Osteocyte (in vitro differentiated cells): ENCODE measurements at places on chromosomes 6 and 20. TPM values are rescaled to one million over a fixed set of nuclear protein-coding genes. Genes with fewer than 3 reads are reported as not detected.

PACSIN1 gene
- not detected in 2 replicates for total RNA-seq

RIPPLY2 gene
- total RNA-seq = not detected in 2 replicates

GLP1R gene
- total RNA-seq = not detected in 2 replicates

AVP gene
- not detected in 2 replicates for total RNA-seq

EFCAB8 gene
- total RNA-seq = 0.64 and 0.97 TPM in 2 replicates

FAM209B gene
- total RNA-seq = 0.55 TPM in 1 of 2 replicates, not detected in the other

MAFB gene
- 27.6 and 31.9 TPM in 2 replicates for total RNA-seq

- no peaks in the 10 kb centered on the region for H3K36me3 ChIP-seq
- H3K27me3 ChIP-seq = no peaks in the 10 kb centered on the region
- peak overlapping the region; percentile 10 for H3K4me3 ChIP-seq
- H3K27ac ChIP-seq = peak overlapping the region; percentile 93
These were observed 67.1 kb upstream of the ZNFX1 start for GRCh38 chr20:49344975-49345374.

GRCh38 chr6:103672169-103672568, 1187.5 kb downstream of the HACE1 start:
- H3K4me3 ChIP-seq = no peak overlapping the region
- peaks cover 7% of the 10 kb centered on the region for H3K4me1 ChIP-seq
- no peak for DNase-seq

- H3K27ac ChIP-seq = no peak overlapping the region
- no peaks in the 10 kb centered on the region for H3K27me3 ChIP-seq
- no peak for DNase-seq
- H3K36me3 ChIP-seq = peaks cover 67% of the 10 kb centered on the region
- H3K4me3 ChIP-seq = no peak overlapping the region
These were observed 20.2 kb downstream of the APMAP start for GRCh38 chr20:24972341-24972740.

DNA sequence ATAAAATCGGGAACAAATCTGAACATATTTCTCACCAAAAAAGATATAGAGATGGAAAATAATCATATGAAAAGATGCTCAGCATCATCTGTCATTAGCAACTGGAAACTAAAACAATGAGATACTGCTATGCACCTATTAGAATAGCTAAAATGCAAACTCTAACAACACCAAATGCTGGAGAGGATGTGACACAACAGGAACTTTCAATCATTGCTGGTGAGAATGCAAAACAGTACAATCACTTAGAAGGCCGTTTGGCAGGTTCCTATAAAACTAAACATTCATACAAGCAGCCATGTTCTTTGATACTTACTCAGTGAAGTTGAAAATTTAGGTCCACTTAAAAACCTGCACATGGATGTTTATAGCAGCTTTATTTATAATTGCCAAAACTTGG, 67.0 kb downstream of the FAM50B start:
- H3K36me3 ChIP-seq = peaks cover 3% of the 10 kb centered on the region
- no peak for DNase-seq
- H3K27me3 ChIP-seq = no peaks in the 10 kb centered on the region
- no peak overlapping the region for H3K27ac ChIP-seq
- no peak overlapping the region for H3K4me3 ChIP-seq

GRCh38 chr6:106536851-106537250, 92.4 kb downstream of the RTN4IP1 start:
- no peak overlapping the region for H3K27ac ChIP-seq
- no peaks in the 10 kb centered on the region for H3K27me3 ChIP-seq
- H3K4me1 ChIP-seq = peaks cover 3% of the 10 kb centered on the region

- H3K4me3 ChIP-seq = no peak overlapping the region
- no peaks in the 10 kb centered on the region for H3K27me3 ChIP-seq
- H3K36me3 ChIP-seq = peaks cover 19% of the 10 kb centered on the region
- no peaks in the 10 kb centered on the region for H3K4me1 ChIP-seq
- DNase-seq = no peak
These were observed 84.1 kb downstream of the DNAAF9 start for GRCh38 chr20:3323398-3323797.

GRCh38 chr6:138654715-138655634, 118.6 kb upstream of the CCDC28A start:
- peak overlapping the region; percentile 81 for H3K27ac ChIP-seq
- no peak for DNase-seq
- no peaks in the 10 kb centered on the region for H3K27me3 ChIP-seq
- no peaks in the 10 kb centered on the region for H3K36me3 ChIP-seq

- H3K4me1 ChIP-seq = peaks cover 6% of the 10 kb centered on the region
- DNase-seq = no peak
- no peak overlapping the region for H3K4me3 ChIP-seq
- no peak overlapping the region for H3K27ac ChIP-seq
These were observed 18.2 kb upstream of the ZNF831 start for GRCh38 chr20:59145247-59145923.

DNA sequence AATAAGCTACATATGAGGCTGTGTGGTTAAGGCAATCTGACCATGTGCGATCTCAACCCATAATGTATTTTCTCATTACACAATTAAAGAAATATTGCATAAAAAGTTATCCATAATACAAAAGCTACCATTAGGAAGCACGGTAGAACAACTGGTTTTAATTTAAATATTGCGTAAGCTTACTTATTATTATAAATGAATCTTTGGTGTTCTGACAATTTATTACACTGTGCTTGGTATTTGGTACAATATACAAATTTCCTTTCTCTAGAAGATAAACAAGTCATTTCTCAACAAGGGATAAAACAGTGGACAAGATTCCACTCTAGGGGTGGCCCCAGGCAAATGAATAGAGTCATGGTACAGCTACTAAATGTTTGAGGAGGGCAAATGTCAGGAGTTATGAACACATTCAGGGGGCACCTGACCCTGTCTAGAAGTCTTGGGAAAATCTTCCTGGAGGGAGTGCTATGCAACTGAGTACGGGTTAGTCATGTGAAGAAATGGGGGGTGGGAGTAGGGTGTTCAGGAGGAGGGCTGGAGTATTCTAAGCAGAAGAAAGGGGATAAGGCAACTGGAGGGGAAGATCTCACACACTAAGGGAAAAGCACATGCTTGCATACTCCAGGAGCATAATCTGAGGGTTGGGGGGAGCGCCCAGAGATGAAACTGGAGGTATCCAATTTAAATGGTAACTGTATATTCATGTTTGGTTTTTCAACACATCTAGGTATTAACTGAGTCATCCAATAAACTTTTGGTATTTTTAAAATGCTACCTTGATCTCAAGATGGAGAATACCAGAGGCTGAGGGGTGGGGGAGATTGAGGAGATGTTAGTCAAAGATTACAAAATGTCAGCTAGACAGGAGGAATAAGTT, 296.9 kb upstream of the SGK1 start:
- peaks cover 31% of the 10 kb centered on the region for H3K4me1 ChIP-seq
- no peak overlapping the region for H3K27ac ChIP-seq
- no peak overlapping the region for H3K4me3 ChIP-seq
- H3K27me3 ChIP-seq = no peaks in the 10 kb centered on the region
- no peaks in the 10 kb centered on the region for H3K36me3 ChIP-seq
- no peak for DNase-seq

DNA sequence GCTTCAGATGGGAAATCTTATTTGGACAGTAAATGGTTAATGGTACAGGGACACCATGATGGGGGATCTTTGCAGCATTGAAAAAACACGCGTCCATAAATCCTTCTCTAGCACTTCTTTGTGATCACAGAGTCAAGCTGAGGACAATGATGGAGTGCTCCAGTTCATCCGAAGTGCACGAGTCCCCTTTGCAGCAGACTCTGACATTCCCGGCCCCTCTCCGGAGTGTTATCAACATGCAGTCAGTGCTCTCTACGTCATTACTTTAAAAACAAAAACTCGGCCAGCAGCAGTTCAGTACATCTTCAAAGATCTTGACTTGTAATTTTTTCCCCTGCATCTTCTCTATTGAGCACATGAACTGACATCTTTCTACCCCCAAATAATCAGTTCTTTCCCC, 185.5 kb upstream of the AKAP12 start:
- H3K36me3 ChIP-seq = peaks cover 17% of the 10 kb centered on the region
- peaks cover 11% of the 10 kb centered on the region for H3K4me1 ChIP-seq
- no peaks in the 10 kb centered on the region for H3K27me3 ChIP-seq
- no peak overlapping the region for H3K4me3 ChIP-seq
- H3K27ac ChIP-seq = peak overlapping the region; percentile 23
- DNase-seq = peak; percentile 57

- H3K27ac ChIP-seq = no peak overlapping the region
- no peaks in the 10 kb centered on the region for H3K27me3 ChIP-seq
- H3K4me1 ChIP-seq = peaks cover 9% of the 10 kb centered on the region
- DNase-seq = peak; percentile 40
- no peak overlapping the region for H3K4me3 ChIP-seq
These were observed 86.5 kb upstream of the FYN start for GRCh38 chr6:111959766-111960165.

DNA sequence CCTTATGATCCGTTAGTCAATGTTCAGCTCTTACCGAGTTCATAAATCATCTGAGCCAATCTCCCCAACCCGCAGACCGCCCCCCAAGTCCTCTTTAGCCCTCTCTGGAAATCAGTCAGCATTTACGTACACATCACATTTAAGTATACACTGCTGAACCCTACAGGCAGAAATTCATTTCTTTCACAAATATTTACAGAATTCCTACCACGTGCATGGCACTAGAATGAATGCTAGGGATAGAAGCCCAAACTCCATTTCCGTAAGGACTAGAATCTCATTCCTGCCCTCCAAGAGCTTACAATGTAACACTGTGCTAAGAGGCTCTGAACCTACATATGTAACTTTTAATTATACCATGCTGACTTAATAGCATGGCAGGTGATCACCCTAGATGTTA, 1.8 kb downstream of the OSER1 start:
- peaks cover 7% of the 10 kb centered on the region for H3K36me3 ChIP-seq
- peak overlapping the region; percentile 100 for H3K27ac ChIP-seq
- DNase-seq = no peak
- no peaks in the 10 kb centered on the region for H3K27me3 ChIP-seq
- peaks cover 65% of the 10 kb centered on the region for H3K4me1 ChIP-seq

GRCh38 chr6:95232446-95232845, 344.9 kb upstream of the MANEA start:
- peaks cover 33% of the 10 kb centered on the region for H3K27me3 ChIP-seq
- H3K4me1 ChIP-seq = no peaks in the 10 kb centered on the region

GRCh38 chr6:96907498-96907897, 9.8 kb upstream of the NDUFAF4 start:
- H3K4me3 ChIP-seq = no peak overlapping the region
- H3K4me1 ChIP-seq = no peaks in the 10 kb centered on the region
- no peak overlapping the region for H3K27ac ChIP-seq
- H3K36me3 ChIP-seq = no peaks in the 10 kb centered on the region
- H3K27me3 ChIP-seq = peaks cover 62% of the 10 kb centered on the region

GRCh38 chr20:4120921-4121321, 105.6 kb upstream of the RNF24 start:
- H3K4me1 ChIP-seq = peaks cover 7% of the 10 kb centered on the region
- peaks cover 31% of the 10 kb centered on the region for H3K27me3 ChIP-seq
- DNase-seq = no peak
- H3K4me3 ChIP-seq = no peak overlapping the region
- no peak overlapping the region for H3K27ac ChIP-seq
- no peaks in the 10 kb centered on the region for H3K36me3 ChIP-seq

- H3K36me3 ChIP-seq = peaks cover 2% of the 10 kb centered on the region
- H3K4me1 ChIP-seq = peaks cover 2% of the 10 kb centered on the region
- no peak overlapping the region for H3K4me3 ChIP-seq
- no peak for DNase-seq
- no peak overlapping the region for H3K27ac ChIP-seq
- peaks cover 11% of the 10 kb centered on the region for H3K27me3 ChIP-seq
These were observed 82.3 kb downstream of the PTPN1 start for GRCh38 chr20:50592282-50593004.

GRCh38 chr20:18197382-18198070, 59.9 kb downstream of the KAT14 start:
- peaks cover 3% of the 10 kb centered on the region for H3K36me3 ChIP-seq
- H3K27me3 ChIP-seq = peaks cover 2% of the 10 kb centered on the region
- H3K4me1 ChIP-seq = no peaks in the 10 kb centered on the region
- no peak overlapping the region for H3K27ac ChIP-seq
- H3K4me3 ChIP-seq = no peak overlapping the region
- DNase-seq = no peak

GRCh38 chr20:23643659-23644058, 5.9 kb upstream of the CST3 start:
- no peak overlapping the region for H3K4me3 ChIP-seq
- peaks cover 60% of the 10 kb centered on the region for H3K4me1 ChIP-seq
- no peaks in the 10 kb centered on the region for H3K27me3 ChIP-seq

GRCh38 chr6:139904568-139904967, 530.1 kb upstream of the CITED2 start:
- no peak overlapping the region for H3K4me3 ChIP-seq
- no peaks in the 10 kb centered on the region for H3K36me3 ChIP-seq
- no peaks in the 10 kb centered on the region for H3K27me3 ChIP-seq

DNA sequence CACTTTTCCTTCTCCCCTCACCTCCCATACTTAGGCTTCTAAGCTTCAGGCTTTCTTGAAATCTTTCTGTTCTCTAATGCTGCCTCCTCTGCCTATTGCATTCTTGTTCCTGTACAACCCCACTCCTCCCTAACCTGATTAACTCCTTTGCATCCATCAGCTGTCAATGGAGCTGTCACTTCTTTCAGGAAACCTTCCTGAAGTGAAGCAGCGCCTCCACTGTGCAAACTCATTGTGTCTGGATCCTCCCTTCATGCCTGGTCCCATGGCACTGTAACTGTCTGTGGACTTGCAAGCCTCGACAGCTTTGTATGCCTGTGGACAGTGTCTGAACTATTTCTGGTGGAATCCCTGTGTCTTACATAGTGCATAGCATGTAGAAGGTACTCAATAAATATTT, 185.0 kb downstream of the HS3ST5 start:
- DNase-seq = no peak
- no peak overlapping the region for H3K4me3 ChIP-seq
- no peaks in the 10 kb centered on the region for H3K36me3 ChIP-seq
- no peak overlapping the region for H3K27ac ChIP-seq
- H3K4me1 ChIP-seq = peaks cover 8% of the 10 kb centered on the region

DNA sequence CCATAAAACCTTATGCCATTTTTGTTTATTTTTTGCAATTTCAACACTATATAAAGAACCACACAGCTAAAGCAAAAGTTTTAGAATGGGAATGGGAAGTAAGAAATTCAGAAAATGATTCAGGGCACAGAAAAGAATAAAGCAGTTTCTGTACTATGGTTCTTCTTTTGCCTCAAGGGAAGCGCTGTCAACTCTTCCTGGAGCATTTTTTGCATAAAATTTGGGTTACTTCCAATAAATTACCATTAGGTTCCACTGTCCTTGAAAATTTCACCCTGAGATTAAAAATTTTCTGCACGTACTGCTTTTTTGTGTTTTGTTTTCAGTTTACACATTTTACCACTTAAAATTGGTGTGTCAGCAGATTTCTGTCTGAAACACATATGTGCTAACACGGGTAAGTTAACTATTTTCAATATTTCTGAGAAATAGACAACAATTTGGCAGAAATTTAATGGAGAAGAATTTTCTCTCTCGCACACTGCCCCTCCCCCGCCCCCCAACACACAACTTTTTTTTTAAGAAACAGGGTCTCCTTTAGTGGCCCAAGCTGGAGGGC, 79.6 kb downstream of the ADAT2 start:
- DNase-seq = no peak
- H3K36me3 ChIP-seq = no peaks in the 10 kb centered on the region
- H3K4me3 ChIP-seq = no peak overlapping the region
- peaks cover 24% of the 10 kb centered on the region for H3K4me1 ChIP-seq
